ENCODE measurements at places on chromosomes 7 and 10.

GRCh38 chr10:109831846-109832245 is 91.5 kb downstream of the XPNPEP1 start:
- DNase-seq = no peak

DNA sequence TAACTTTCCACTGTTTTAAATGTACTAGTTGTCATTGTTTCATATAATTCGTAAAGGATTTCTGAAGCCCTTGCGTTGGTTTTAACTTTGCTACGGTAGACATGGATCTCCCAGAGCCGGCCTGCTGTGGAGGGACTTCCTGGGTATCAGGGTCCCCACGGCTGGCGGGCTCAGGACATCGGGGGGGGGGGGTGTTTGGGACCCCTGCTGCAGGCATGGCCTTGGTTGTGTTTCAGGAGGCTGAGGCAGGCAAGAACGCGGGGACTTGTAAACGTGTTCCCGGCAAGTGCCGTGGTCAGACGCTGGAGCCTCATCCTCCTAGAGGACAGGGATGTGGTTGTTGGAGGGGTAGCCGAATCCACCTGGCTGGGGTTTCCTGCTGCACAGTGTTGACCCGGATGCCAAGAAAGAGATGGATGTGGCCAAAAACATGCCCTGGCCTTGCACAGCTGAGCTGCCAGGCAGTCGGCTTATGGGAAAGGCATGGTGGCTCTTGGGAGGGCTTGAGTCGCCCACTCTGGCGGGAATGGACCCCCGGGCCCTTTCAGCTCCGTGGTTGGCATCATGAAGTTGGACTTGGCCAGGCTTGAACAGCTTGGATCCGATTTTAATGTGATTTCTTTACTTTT is 21.4 kb upstream of the CHST12 start:
- no peak for DNase-seq

DNA sequence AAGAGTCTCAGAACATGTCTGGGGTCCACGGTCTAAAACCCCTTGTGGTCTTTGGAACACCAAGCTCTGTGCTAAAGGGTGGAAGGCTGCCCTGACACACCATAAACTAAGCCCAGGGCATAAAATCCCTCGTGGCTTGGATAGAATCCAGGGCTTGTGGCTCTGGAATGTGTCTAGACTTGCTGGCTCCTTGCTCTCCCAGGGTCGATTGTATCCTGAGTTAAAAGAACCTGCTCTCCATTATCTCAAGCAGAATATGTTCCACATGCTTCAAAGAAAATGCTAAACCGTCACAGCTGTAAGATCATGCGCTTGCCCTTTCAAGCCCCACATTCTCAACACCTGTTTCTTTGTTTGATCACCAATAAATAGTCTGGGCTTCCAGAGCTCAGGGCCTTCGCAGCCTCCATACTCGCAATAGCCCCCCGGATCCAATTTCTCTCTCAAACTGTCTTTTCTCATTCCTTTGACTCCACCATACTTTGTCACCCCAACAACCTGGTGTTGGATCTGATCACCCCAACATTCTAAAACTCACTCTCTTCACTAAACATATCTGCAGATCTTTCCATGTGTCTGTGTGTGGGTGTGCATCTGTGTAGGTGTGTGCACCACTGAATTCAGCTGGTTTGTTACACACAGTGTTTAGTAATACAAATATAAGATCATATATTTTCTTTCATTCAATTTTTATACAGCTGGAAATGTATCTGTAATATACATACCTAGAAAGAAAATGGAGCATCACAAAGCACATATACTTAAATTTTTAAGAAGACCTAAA is 238.5 kb downstream of the ZMYND11 start:
- DNase-seq = peak; percentile 49

DNA sequence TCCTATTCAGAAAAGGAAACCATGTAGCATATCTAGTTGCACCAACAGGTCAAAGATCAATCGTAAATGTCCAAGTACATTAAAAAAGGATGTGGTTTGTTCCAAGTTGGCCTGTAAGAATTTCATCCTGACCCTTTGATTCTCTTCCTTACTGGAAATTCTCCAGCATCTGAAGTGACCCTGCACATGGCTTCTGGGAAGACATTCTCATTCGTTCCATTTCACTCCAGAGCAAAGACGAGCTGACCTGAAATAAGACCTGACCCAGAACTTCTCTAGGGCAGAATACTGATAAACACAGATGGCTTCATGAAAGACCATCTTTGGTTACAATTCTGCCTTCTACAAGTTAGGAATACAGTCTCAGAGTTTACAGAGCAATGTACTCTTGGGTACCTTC is 39.8 kb downstream of the ASB4 start:
- DNase-seq = no peak

DNA sequence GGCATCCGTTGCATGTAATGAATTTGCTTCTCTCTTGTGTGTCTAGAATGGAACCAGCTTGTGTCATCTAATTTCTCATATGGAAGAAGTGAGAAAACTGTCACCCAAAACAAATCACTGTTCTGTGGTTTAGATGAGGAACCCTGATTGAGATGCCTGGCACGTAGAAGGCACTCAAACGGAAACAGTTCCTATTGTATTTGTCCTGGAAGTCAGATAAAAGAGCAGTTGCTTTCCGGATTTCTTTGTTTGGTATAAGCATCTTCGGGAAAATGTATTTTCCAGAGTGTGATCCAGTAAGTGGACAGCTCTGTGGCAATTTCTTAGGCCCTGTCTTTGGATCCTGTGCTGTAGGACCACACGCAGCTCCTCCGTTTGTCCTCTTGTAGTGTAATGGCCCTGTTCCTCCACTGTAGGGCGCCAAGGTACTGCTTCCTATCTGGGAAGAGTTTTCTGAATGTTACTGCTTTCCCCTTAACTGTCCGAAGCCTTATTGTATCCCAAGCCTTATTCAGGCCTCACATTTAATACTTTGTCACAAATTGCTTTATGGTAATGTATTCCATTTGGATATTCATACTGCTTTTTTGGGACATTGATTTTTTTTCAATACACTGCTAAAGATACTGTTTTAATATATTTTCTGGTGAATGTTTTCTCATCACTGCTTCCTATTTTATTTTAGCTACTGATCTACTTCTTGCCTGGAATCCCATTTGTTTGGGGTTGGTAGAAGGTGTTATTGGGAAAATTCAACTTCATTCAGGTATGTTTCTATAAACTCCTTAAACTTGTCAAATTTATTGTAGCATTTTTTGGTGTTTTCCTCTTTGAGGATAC is 24.8 kb downstream of the INPP5F start:
- DNase-seq = peak; percentile 80

GRCh38 chr10:69397972-69398371 is 18.7 kb downstream of the TACR2 start:
- DNase-seq = no peak

- DNase-seq = no peak
These were observed 35.8 kb upstream of the DIP2C start for GRCh38 chr10:725302-725701.

DNA sequence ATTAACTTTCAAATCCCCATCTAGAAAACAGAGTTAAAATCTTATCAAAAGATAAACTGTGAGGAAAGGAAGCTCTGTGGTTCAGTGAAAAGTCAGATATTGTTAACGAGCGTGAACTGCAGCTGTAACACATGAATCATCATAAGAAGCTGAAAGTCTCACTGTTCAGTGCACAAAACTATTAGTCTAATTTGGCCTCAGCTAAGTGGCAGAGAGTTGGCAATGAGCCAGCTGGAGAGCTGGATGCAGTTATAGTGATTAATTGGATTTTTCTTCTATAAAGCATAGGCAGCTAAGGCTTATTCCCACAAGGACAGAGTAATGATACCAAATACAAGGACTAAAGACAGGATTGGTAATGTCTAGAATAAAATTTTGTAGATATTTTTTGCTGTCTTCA is 101.1 kb upstream of the ABCB5 start:
- DNase-seq = peak; percentile 82

- no peak for DNase-seq
These were observed 25.1 kb upstream of the FAM20C start for GRCh38 chr7:167090-167855.

DNA sequence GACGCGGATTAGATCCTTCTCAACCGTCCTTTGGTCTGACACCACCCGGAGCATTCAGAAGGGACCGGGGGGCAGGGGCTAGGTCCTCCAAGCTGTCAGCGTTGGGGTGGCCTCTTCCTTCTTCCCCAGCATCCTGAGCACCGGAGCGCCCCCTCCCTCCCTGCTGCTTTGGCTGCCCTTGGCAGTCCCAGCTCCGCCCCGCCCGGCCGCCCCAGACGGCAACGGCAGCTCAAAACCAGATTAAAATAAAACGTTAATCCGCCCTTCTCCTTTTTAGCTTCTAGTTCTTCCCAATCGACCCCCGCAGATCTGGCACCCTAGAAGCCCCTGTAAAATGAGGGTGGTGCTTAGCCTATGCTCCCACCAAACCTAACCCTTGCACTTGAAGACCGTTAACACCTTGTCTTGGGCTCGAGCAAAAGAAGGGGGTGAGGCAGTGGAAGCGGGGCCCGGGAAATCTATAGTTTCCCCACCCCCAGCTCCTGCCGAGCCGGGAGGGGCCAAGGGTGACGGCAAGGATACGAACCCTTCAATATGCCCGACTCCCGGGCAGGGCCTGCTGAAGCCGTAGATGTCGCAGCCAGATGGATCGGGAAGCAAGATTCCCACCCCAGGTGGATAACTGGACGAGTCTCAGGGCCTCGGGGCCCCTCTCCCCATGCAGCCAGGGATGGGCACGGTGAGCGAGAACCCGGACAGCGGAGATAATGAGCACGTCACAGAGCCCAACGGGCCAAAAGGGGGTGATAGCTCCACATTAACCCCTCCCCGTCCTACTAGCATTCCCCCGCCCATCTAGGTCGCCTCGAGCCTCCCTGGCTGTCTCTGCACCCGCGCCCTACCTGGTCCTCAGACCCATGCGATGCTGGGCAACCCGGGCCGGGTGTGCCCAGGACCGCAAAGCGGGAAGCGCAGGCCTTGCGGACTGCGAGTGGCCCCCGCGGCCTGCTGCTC is 169.7 kb downstream of the NRF1 start:
- DNase-seq = peak; percentile 23

GRCh38 chr7:143499246-143499645 is 21.6 kb downstream of the TAS2R41 start:
- no peak for DNase-seq

DNA sequence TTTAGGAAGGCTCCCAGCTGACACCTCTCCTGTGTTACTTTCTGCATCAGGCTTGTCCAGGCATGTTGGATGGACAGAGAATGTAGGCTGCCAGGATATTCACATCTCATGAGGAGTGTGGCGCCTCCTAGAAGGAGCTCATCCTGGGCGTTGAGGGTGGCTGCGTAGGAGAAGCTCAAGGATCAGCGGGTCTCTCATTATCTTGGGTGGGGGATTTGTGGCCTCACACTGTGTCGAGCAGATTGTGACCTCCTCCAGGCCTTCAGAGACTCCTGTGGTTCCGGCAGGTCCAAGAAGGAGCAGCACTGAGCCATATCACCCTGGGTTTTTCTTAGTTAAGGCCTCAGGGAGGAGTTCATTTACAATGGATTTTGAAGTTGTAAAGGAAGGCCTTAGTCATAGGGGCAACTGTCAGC is 8.7 kb upstream of the COBL start:
- DNase-seq = peak; percentile 41

DNA sequence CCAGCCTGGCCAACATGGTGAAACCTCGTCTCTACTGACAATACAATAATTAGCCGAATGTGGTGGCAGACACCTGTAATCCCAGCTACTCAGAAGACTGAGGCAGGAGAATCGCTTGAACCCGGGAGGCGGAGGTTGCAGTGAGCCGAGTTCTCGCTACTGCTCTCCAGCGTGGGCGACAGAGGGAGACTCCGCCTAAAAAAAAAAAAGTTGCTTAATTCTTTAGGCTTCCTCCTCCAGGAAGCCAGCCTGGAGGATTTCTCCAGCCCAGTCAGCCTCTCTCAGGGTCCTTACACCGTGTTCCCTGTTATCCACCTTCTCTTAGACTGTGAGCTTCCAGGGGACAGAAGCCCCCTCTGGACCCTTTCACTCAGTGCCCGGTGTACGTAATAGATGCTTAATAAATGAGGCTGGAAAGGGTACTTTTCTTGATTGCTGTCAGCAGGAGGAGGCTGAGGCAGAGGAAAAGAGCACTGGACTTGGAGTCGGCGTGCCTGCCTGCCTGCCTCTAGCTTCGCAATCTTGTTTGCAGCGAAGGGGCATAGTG is 16.4 kb upstream of the NODAL start:
- DNase-seq = no peak

- DNase-seq = peak; percentile 88
These were observed 15.9 kb downstream of the VPS41 start for GRCh38 chr7:38893061-38893460.

- DNase-seq = peak; percentile 90
These were observed 306.2 kb upstream of the AKR1E2 start for GRCh38 chr10:4519658-4520402.

DNA sequence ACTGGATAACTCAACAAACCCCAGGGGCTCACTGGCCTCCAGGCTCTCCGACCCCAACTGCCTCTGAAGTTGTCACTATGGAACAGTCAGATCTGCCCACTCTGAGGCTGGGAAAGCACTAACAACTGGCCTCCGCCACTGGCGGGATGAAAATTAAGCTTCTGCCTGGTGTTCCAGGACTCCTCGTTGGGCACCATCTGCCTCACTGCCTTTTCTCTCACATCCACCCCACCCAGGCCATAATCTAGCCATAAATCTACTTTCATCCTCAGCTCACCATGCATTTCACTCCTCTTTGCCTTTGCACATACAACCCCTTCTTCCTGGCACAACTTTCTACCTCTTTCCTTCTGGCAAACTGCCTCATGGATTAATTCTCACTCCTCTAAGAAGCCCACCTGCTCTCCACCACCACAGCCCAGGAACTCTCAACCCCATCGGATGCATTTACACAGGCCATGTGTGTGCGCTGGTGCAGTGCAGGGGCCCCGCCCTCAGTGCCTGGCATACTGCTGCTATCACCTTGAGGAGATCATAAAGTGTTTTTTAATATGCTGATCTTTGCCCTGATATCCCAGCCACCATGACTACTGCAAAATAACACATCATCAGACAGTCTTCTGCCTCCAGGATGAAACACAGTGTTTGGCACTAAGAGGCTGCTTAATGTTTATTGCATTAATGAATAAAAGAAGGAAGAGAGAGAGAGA is 4.0 kb downstream of the CDHR1 start:
- no peak for DNase-seq

GRCh38 chr7:84822941-84823510 is 363.8 kb downstream of the SEMA3D start:
- DNase-seq = no peak

GRCh38 chr10:63631991-63632390 is 110.8 kb downstream of the REEP3 start:
- DNase-seq = no peak

- DNase-seq = peak; percentile 41
These were observed 323.1 kb downstream of the TFEC start for GRCh38 chr7:115707258-115708012.

All from epithelial cell of esophagus (primary cell).